HFFc6 (cell line): ENCODE measurements at places on chromosomes 12 and 14.

- no peak for DNase-seq
Observed at GRCh38 chr12:6684609-6685008, 4.6 kb downstream of the ZNF384 start.

- DNase-seq = no peak
Observed at GRCh38 chr12:111154147-111154834, 214.6 kb downstream of the PHETA1 start.

GRCh38 chr12:11724888-11725311 lies 75.4 kb downstream of the ETV6 start:
- no peak for DNase-seq

GRCh38 chr14:35504260-35504659 lies 29.7 kb upstream of the INSM2 start:
- DNase-seq = no peak

GRCh38 chr14:54344445-54344844 lies 52.4 kb upstream of the CDKN3 start:
- no peak for DNase-seq

GRCh38 chr12:91021076-91021475 lies 16.3 kb upstream of the EPYC start:
- DNase-seq = no peak

DNA sequence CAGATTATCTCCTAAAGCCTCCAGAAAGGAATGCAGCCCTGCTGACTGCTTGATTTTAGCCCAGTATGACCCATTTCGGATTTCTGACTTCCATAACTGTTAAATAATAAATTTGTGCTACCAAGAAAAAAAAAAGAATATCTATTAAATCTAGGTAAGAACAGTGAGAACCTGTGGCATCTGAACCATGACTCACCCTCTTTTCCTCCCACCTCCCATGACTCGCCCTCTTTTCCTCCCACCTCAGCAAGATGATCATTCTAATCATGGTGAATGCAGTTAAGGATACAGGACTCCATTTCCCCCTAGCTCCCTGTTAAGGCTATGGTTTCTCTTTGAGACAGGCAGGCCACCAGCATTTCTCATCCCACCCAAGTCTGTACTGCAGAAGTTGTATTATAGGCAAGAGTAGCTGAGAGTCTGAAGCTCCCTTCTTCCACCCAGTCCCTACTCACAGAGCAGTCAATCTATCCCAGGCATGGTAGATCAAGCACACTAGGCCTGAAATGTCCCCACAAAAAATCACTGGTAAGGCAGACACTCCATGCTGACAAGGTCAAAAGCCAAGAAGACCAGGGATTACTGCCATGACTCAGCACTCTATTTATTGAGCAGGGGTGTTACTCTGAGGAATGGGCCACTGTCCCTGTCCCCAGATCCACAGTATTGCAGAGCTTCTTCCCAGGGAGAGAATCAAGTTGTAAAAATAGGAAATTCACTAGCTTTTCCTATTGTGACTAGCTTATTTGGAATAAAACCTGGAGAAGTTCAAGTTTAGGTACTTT lies 188.9 kb downstream of the ADAMTS20 start:
- no peak for DNase-seq

GRCh38 chr12:126708492-126708896 lies 1558.5 kb upstream of the TMEM132C start:
- DNase-seq = no peak
